DMS153 (cell line): ENCODE measurements at places on chromosomes 7 and 10.

DNA sequence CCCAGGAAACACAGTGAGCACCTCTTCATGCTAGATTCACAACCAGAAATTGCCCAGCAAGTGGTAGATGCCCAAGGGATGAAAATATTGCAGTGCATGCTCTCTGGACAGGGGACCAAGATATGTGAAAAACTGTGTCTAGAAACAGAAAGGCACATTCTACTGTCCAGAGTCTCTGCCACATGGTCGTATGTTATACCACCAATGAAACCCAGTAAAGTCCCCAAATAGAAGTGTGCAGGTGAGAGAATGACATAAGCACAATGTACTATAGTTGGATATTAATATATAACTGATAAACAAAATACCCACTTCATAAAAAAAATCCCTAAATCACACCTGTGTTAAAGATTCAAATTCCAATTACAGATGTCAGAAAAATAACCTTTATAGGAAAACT lies 43.8 kb downstream of the RASGEF1A start:
- no peak for DNase-seq

DNA sequence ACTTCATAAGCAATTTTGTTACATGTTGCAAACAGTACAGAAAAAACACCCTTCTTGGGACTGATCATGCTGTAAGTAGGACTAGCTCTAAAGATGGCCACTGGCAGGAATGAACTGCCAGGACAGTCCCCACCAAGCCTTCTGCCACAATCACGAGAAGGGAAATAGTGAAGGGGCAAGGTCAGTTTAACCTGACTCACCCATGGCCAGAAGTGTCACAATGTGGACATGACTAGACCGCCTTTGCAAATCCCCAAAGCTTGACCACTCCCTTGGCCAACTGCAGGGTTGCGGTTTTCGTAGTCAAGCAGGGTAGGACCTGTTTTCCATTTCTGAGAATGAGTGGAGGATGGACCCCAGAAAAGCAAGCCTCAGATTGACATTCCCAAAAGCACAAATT lies 19.4 kb upstream of the FRAT2 start:
- DNase-seq: no peak

DNA sequence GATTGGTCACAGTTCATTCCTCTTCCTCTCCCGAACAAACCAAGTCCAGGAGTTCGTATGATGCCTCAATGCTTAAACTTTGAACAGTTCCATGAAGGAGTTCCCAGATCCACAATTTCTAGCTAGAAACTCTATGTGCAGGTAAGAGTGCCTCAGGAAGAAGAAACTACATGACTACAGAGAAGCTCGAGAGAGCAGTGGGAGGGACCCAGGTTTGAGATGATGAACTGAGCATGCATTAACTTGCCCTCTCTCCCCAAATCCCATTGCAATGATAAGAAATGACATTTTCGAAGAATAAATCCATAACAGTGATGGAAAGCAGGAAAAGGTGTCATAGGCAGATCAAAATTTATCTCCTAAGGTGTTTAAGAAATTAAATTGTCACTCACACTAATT lies 140.6 kb upstream of the JCAD start:
- no peak for DNase-seq

GRCh38 chr10:89589101-89589720 lies 53.8 kb upstream of the SLC16A12 start:
- no peak for DNase-seq

- no peak for DNase-seq
These were observed 32.5 kb upstream of the ADAM12 start for GRCh38 chr10:126420567-126421300.

- DNase-seq: no peak
These were observed 43.6 kb upstream of the SMNDC1 start for GRCh38 chr10:110348336-110348735.

DNA sequence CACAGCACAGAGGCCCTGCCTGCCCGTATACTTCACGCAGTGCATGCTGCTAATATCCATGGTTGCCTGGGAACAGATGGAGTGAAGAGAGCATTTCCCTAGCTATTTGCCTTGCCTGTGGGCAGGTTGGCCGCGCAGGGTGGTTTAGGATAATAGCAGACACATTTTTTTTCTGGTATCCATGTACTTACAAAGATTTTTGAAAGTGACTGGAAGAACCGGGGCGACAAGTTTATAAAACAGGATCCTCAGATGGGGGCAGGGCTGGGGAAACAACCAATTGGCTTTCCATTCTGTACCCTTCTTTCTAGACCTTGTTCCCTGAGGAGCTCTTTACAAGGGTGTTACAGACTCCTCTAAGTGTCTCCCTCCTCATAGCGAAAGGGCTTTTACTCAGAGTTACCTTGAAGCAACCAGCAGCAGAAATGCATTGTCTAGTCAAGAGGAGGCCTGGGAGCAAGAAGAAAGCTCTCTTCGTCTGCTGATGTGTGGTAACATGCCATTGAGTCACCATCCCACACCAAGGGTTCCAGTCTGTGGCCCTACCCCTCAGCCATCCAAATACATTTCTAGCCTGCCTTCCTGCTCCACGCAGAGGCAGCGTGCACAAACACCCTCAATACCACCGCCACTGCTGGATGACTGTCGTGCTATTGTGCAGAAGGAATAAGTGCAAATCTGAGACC lies 31.5 kb downstream of the MTURN start:
- peak; percentile 22 for DNase-seq

DNA sequence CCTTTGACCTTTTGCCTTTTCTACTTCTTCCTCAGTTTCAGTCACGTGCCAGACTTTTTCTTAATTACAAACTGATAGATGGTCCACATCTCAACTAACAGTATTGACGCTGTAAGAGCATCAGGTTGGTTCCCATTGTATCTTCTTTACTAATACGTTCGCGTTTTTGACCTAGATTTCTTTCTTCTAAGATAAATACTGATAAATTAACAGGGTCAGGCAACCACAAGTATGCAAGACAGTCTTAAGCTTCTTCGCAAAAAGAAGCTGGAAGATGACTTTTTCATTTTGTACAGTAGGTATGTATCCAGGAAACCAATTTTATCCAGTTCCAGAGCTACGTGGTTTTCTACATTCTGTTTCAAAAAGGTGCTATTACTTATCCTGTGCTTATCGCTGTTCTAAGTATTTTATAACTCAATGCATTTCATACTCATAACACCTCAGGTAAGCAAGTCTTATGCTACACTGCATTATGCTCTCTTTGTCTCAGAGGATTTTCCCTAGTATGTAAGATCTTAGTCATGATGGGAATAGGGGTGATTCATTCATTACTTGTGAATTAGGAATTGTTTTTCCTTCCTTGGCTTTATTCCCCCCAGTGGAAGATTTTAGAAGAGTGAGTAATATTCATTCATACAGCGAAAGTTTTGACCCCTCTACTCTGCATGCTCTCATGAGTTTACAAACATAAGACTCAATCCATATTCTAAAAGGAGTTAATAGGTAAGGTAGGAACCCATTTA lies 955 bp downstream of the DUS4L start:
- DNase-seq: no peak

DNA sequence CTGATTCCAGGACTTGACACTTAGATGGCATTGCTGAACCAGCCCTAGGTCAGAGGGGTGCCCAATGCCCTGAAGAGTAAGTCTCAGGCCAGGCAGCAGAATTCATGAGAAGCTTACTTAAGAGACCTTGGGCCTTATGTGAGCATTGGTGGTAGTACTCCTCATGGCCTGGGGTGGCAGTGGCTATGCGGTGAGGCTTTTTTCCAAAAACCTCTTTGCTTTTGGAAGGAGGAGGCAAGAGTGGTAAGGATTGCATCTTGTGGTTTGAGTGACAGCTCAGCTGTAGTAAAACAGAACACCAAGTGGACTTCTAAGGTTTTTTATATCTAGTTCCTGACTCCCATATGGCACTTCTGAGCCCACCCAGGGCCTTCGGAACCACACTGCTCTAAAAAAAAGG lies 459.0 kb upstream of the STEAP1 start:
- DNase-seq: no peak

GRCh38 chr7:77833136-77833535 lies 34.6 kb downstream of the PHTF2 start:
- DNase-seq: no peak

GRCh38 chr7:123752534-123752933 lies 3.7 kb upstream of the WASL start:
- no peak for DNase-seq

DNA sequence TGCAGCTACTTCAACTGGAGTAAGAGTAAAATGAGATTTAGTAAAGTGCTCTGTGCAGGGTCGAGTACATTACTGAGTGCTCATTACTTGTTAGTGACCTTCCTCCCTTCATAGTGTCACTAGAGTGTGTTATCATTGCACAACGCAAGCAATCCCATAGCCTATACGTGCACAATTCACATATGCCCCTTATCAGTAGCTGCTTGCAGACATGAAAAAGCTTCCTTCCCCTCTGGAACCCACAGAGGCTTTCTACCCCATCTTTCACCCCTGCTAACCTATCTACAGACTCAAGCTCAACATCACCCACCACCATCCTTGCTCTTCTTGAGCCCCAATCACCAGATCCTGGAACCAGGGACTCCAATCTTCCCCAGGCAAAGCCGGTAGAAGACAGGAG lies 59.3 kb downstream of the C7orf25 start:
- DNase-seq: no peak

DNA sequence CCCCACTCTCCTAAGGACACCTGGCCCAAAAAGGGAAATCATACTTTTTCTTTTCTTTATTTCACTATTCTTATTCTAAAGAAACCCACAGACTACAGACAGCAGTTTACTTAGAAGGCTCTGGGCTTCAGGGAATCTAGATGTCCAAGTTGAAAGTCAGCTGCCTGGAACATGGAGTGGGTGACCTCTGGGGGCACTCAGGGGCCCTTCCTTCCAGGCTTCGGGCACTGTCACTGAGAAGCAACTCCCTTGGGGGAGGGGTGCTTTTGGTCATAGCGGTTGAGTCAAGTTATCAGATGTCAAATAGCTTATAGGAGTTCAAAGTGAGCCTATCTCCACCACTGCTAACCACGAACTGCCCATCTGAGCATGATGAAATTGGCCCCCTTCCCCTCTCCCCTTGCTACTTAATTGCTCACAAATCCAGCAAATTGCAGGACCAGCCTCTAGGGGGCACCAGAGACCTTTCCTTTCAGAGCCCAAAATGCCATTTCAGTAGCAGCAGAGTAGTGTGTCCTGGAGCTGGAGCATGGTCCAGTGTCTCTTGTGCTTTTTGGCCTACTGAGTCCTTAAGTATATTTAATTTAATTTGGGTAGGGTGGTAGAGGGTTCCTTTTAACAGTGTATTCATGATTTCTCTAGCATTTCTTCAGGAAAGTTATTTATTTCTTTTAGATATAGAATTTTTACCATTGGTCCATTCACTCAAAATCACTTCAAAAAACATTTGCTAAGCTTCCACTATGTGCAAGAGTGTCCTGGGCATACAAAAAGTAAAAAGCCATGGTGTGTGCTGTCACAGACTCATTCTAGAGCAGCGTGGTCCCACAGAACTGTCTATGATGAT lies 463.8 kb downstream of the KCNMA1 start:
- peak; percentile 58 for DNase-seq

DNA sequence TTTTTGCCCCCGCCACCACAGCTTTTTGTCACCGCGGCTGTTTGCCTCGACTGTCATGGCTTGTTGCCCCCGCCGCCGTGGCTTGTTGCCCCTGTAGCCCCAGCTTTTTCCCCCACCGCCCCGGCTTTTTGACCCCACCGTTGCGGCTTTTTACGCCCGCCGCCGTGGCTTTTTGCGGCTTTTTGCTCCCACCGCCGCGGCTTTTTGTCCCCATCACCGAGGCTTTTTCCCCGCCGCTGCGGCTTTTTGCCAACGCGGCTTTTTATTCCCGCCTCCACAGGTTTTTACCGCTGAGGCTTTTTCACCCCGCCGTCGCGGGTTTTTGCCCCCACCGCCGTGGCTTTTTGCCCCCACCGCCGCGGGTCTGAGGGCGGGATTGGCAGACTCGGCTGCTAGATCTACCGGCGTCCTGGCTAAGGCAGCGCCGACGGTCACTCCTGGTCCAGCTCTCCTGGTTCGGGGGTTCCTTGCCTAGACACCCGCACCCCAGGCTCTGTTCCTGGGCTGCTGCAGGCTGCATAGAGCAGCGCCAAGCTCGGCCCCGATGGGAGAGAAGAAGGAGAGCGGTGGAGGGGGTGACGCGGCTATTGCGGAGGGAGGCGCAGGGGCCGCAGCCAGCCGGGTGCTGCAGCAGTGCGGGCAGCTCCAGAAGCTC lies 637.7 kb downstream of the ZNF716 start:
- no peak for DNase-seq

DNA sequence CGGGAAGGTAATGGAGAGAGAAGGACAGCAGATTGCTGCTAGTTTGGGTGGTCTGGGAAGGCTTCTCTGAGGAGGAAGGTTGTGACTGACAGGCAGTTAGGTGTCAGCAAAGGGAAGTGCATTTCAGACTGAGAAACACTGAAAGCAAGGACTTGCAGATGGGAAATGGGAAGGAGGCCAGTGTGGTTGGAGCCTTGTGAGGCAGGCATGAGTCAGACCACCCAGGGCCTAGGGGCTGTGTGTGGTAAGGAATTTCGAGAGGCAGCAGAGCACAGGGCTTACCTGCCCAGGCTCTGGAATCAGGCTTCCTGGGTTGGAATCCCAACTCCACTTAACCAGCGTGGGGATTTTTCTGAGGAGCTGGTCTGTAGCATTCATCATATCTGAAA lies 53.5 kb downstream of the NRF1 start:
- no peak for DNase-seq

DNA sequence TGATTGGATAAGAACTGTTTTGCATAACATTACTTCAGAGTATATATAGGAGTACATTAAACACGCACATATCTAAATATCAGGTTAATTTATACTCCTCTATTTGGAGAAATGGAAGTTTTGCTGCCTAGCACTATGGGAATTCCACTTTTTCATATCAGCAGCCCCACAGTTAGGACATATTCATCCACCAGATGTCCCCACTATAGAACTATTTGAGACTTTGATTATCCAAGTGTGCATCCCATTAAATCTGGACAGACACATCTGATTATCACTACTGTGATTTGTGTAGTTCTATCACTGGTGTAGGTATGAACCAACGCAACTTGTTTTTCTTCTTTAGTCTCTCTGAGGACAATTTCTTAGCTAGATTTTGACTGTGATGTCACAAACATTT lies 345.7 kb downstream of the THSD7A start:
- DNase-seq: no peak

GRCh38 chr10:104446151-104446550 lies 92.5 kb downstream of the CFAP58 start:
- DNase-seq: no peak

- DNase-seq: peak; percentile 69
These were observed 44.2 kb upstream of the SLC35G1 start for GRCh38 chr10:93849593-93849992.

- no peak for DNase-seq
These were observed 58.9 kb downstream of the SPOCK2 start for GRCh38 chr10:72029414-72029813.

- DNase-seq: peak; percentile 1
These were observed 26.2 kb upstream of the ECHDC3 start for GRCh38 chr10:11715815-11716494.

- peak; percentile 99 for DNase-seq
These were observed 436.8 kb downstream of the RPS24 start for GRCh38 chr10:78470267-78471103.

- DNase-seq: no peak
These were observed 103.8 kb downstream of the BUB3 start for GRCh38 chr10:123257904-123258456.
